ENCODE measurements at places on chromosomes 4 and X. TPM values are rescaled to one million over a fixed set of nuclear protein-coding genes. Genes with fewer than 3 reads are reported as not detected.

DNA sequence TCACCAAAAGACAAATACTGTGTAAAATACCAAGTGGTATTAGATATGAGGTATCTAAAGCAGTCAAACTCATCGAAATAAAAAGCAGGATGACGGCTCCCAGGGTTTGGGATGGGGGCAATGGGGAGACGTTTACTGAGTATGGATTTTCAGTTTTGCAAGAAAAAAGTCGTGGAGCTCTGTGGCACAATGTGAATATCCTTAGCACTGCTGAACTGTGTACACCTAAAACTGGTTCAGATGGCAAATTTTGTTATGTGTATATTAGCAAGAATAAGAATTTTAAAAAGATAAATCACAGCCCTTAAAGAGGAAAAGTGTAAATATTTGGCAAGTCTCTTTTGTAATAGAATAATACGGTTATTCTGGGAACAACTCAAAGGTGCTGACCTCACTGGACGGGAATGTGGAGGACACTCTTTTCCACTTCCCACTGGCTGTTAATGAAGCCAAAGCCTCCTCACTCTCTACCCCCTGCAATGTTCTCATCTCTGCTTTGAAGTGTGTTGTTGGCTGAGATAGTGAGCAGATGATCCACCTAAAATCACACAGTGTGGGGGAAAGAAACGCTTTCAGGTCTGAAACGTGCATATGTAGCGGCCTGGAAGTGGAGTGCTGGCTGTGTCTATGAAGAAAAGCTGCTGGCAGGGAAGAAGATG is 49.2 kb downstream of the SEL1L3 start:
- H3K27ac ChIP-seq: no peak overlapping the region
- peaks cover 4% of the 10 kb centered on the region for H3K4me1 ChIP-seq
- no peak overlapping the region for H3K4me3 ChIP-seq
- DNase-seq: no peak

DNA sequence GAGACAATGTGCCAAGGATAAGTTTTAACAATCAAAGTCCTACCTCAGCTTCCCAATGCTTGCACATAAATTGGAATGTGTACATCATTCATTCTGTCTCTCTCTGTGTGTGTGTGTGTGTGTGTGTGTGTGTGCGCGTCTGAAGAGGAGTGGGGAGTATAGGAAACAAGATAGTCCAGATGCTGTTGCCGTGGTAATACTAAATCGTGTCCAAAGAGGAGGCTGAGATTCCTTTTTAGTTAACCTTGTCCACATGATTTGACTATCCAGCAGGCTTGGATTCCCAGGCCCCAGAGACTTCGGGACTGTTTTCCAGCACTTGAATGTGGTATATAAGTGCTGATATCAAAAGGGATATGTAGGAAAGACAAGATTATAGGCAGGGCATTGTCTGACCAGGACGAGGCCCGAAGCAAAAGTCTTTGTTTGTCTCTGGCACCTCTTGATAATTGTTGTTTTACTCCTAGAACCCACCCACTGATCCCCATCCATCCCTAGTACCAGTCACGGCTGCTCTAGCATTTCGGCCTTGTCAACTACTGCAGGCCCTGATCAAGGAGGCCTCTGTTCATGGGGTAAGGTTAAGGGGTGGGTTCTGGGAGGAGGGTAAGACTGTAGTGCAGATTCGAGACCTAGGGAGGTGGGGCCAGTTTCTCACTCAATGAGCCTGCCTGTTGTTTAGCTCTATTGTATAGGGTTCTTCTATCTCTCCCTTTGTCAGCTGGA is 3.9 kb downstream of the PLP1 start:
- H3K4me1 ChIP-seq: no peaks in the 10 kb centered on the region
- H3K27me3 ChIP-seq: no peaks in the 10 kb centered on the region
- H3K27ac ChIP-seq: no peak overlapping the region
- no peaks in the 10 kb centered on the region for H3K36me3 ChIP-seq

- no peak overlapping the region for H3K27ac ChIP-seq
- H3K36me3 ChIP-seq: peaks cover 59% of the 10 kb centered on the region
- no peak for DNase-seq
- H3K4me3 ChIP-seq: no peak overlapping the region
- no peaks in the 10 kb centered on the region for H3K4me1 ChIP-seq
Observed at GRCh38 chrX:47228550-47229270, 4.1 kb upstream of the USP11 start.

- H3K27me3 ChIP-seq: no peaks in the 10 kb centered on the region
- H3K27ac ChIP-seq: no peak overlapping the region
- no peak for DNase-seq
- H3K4me3 ChIP-seq: no peak overlapping the region
Observed at GRCh38 chr4:104449537-104449936, 45.2 kb downstream of the CXXC4 start.

The PTPN13 gene
- total RNA-seq: 1.3 TPM
